ENCODE measurements at places on chromosomes 7 and 10. TPM values are rescaled to one million over a fixed set of nuclear protein-coding genes. Genes with fewer than 3 reads are reported as not detected.

GRCh38 chr7:78558566-78558965 is 760.0 kb downstream of the PHTF2 start:
- H3K4me3 ChIP-seq, result no peak overlapping the region
- no peaks in the 10 kb centered on the region for H3K36me3 ChIP-seq
- H3K4me1 ChIP-seq, result no peaks in the 10 kb centered on the region
- H3K27ac ChIP-seq, result no peak overlapping the region

The AMPH gene
- 2.0 TPM for total RNA-seq

DNA sequence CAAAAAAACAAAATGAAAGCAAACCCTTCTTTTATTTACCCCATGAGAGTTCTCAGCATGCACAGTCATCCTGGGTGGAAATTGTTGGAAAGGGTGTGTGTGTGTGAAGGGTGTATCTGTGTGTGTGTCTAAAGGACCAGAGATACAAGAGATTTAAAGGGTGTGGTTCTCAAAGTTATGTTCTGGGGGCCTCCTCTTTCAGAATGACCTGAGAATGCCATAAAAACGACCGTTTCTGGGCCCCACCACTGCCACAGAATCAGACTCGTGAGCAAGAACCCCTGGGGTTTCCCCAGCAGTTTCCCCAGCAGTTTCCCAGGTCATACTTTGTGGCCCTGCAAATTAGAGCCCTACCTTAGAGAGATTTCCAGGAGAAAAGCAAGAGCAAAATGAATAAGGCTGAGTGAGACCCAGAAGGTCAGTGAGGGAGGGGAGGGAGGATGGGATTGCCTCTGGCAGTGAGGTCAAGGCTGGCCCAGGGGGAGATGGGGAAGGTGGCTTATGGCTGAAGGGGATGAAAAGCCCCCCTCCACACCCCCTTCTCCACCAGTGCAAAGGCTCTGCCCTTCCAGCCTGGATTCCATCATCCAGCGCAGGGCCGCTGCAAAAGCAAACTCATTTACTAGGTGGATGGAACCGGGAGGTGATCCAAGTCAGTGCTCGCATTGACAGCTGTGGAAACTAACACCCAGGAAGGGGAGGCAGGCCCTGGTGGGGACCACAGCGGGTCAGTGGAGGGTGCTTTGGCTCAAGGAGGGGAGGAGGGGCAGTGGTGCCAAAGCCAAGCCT is 10.2 kb downstream of the PYROXD2 start:
- H3K4me3 ChIP-seq, result no peak overlapping the region
- peaks cover 4% of the 10 kb centered on the region for H3K4me1 ChIP-seq

The SRGN gene
- not detected for total RNA-seq

The SYNPO2L gene
- total RNA-seq, result 0.11 TPM

The ARMC3 gene
- 1.3 TPM for total RNA-seq

GRCh38 chr7:79451580-79451979 is 1.9 kb downstream of the MAGI2 start:
- H3K4me3 ChIP-seq, result peak overlapping the region; percentile 91
- no peaks in the 10 kb centered on the region for H3K27me3 ChIP-seq
- peaks cover 35% of the 10 kb centered on the region for H3K4me1 ChIP-seq

DNA sequence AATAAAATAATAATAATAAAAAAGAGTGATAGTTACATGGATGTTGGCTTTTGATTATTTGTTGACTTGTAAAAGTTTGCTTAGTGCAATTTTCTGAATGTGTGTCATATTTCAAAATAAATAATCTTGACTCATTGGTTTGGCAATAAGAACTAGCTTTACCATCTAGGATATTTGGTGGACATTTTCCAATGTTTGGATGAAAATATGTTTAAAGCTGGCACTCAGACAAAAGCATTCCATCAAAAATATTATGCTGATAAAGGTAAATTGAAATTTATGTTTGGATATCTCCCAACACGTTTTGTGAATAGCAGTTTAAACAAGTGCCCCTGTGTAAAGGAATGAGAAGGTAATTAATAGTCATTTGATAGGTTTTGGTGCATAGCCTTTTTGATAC is 62.5 kb upstream of the KCNMA1 start:
- H3K4me1 ChIP-seq, result peaks cover 19% of the 10 kb centered on the region
- no peaks in the 10 kb centered on the region for H3K36me3 ChIP-seq
- no peaks in the 10 kb centered on the region for H3K27me3 ChIP-seq
- DNase-seq, result no peak
- H3K4me3 ChIP-seq, result no peak overlapping the region

The VGF gene
- total RNA-seq, result 0.36 TPM

- no peak overlapping the region for H3K4me3 ChIP-seq
- no peaks in the 10 kb centered on the region for H3K36me3 ChIP-seq
- no peak overlapping the region for H3K27ac ChIP-seq
Observed at GRCh38 chr7:76155938-76156337, 45.8 kb upstream of the SRRM3 start.

DNA sequence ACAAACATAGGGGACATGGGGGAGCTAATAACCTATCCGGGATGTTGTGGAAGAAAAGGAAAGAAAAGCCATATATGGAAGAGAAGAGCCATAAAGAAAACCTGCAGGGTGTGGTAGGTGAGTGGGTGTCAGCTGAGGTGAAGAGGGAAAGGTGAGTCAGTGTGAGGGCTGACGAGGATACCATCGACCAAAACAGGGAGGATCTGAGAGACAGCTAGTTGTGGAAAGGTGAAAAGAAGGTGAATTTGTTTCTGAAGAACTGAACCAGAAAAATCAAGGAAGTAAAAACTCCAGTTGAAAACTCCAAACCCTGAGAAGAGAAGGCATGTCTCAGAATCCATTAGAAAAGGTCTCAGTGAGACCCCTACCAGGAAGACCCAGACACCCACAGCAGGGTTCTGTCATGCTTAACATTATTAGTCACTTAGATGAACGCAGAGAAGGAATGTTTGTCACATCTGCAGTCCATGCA is 4.1 kb downstream of the BLNK start:
- H3K4me1 ChIP-seq, result peaks cover 26% of the 10 kb centered on the region
- no peak for DNase-seq
- H3K27me3 ChIP-seq, result no peaks in the 10 kb centered on the region
- no peak overlapping the region for H3K27ac ChIP-seq
- H3K36me3 ChIP-seq, result no peaks in the 10 kb centered on the region

- no peak for DNase-seq
- H3K27ac ChIP-seq, result no peak overlapping the region
- H3K4me1 ChIP-seq, result peaks cover 16% of the 10 kb centered on the region
- H3K4me3 ChIP-seq, result no peak overlapping the region
- H3K27me3 ChIP-seq, result peaks cover 59% of the 10 kb centered on the region
Observed at GRCh38 chr10:97138174-97138573, 47.6 kb downstream of the SLIT1 start.

- no peak overlapping the region for H3K4me3 ChIP-seq
- peaks cover 38% of the 10 kb centered on the region for H3K36me3 ChIP-seq
- no peaks in the 10 kb centered on the region for H3K4me1 ChIP-seq
- H3K27ac ChIP-seq, result no peak overlapping the region
- no peaks in the 10 kb centered on the region for H3K27me3 ChIP-seq
Observed at GRCh38 chr7:7228472-7228871, 46.1 kb downstream of the C1GALT1 start.

DNA sequence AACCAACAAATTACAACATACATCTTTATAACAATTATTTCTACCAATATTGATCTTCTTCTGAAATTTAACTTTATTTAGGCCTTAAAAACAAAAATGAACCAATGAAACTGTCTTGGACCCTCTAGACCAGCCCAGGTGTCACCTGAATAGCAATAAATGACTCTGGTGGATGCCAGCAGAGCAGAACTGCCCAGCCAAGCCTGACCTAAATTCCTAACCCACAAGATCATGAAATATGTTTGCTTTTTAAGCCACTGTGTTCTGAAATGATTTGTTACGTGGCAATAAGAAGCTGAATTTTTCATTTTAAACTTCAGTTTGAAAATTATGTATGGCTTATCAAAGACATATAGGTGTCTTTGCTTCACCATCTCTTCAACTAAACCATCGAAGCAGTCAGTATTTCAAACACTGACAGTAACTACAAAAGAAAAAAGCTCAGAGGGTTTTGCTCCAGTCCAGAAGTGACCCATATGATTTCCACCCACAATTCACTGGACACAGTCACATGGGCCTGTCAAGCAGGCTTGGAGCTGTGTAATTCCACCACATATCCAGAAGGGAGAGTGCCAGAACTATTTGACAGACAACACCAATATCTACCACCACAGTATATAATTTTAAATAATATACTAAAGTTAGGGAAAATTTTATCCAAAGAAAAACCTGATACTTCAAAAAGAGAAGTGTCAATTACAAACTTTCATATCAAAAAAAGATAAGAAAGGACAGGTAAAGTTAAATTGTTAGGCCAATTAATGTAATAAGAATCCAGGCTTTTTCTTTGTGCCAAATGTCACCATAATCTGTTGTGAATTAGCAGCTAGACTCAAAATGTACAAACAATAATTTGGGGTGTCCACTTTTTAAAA is 94.5 kb downstream of the KMT2C start:
- peak overlapping the region; percentile 51 for H3K27ac ChIP-seq
- H3K36me3 ChIP-seq, result peaks cover 11% of the 10 kb centered on the region
- peaks cover 23% of the 10 kb centered on the region for H3K4me1 ChIP-seq
- H3K4me3 ChIP-seq, result no peak overlapping the region
- DNase-seq, result no peak

DNA sequence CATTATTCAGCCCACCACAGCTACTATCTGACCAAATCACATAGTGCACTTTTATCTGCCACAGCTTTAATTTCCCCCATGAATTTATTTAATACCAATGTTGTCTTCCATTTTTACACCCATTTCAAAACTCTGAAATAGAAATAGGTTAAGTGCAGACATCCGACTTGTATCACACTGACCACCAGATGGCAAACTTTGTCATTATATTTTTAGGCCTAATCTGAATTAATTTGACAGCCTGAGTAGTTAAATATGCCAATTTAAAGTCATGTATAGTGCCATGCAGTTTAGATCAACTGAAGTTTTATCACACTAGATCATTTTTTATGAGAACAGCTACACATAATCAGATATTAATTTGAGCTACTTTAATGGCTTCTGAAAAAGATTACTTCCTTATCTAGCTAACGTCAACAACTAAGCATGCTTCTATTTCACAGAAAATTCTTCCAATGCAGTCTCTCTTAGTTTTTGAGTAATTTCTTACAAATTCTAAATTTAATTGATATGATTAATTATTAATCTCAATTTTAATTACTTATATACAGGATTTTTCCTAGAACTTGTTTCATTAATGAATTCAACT is 566.4 kb downstream of the GFRA1 start:
- no peaks in the 10 kb centered on the region for H3K27me3 ChIP-seq
- peaks cover 9% of the 10 kb centered on the region for H3K36me3 ChIP-seq
- no peak for DNase-seq
- peaks cover 21% of the 10 kb centered on the region for H3K4me1 ChIP-seq
- no peak overlapping the region for H3K27ac ChIP-seq

GRCh38 chr7:12581897-12582296 is 11.4 kb downstream of the SCIN start:
- peaks cover 29% of the 10 kb centered on the region for H3K4me1 ChIP-seq
- H3K36me3 ChIP-seq, result no peaks in the 10 kb centered on the region
- peak overlapping the region; percentile 32 for H3K27ac ChIP-seq

DNA sequence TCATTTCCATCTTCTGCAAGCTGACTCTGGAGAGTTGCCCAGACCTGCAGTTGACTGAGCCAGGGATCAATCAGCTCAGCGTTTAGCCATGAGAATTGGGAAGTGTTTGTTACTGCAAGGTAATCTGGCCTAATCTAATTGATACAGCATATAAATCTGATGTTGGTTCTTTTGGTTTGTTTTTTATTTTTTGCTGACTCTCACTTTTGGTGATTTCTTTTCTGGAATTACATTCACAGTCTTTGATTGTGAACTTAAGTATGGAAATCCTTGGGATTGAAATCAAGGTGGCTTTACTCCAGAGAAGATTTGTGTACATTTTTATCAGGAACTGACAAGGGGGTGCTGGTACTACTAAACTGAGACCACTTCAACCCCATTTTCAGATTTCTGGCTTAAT is 1.7 kb upstream of the GIMAP6 start:
- no peak overlapping the region for H3K4me3 ChIP-seq
- no peaks in the 10 kb centered on the region for H3K27me3 ChIP-seq
- no peak overlapping the region for H3K27ac ChIP-seq

The SLC16A9 gene
- 18.0 TPM for total RNA-seq

Measured in mesothelial cell of epicardium (in vitro differentiated cells).